Muscle of leg (tissue), 16 donors: ENCODE measurements at places on chromosomes 6 and 20. TPM values are rescaled to one million over a fixed set of nuclear protein-coding genes. Genes with fewer than 3 reads are reported as not detected.

- peaks cover 34% of the 10 kb centered on the region for H3K27me3 ChIP-seq
- H3K27ac ChIP-seq = no peak overlapping the region
- peaks cover 3% of the 10 kb centered on the region for H3K4me1 ChIP-seq
- H3K4me3 ChIP-seq = no peak overlapping the region
Measured at GRCh38 chr6:3625149-3625979, 126.1 kb downstream of the PXDC1 start.

- H3K4me1 ChIP-seq = peaks cover 30% of the 10 kb centered on the region
- no peaks in the 10 kb centered on the region for H3K27me3 ChIP-seq
- H3K27ac ChIP-seq = no peak overlapping the region
- no peak overlapping the region for H3K4me3 ChIP-seq
- H3K36me3 ChIP-seq = peaks cover 34% of the 10 kb centered on the region
Measured at GRCh38 chr20:20000211-20000968, 16.8 kb upstream of the NAA20 start.

PTCHD4 gene
- total RNA-seq = 0.98 TPM

- DNase-seq = no peak
- H3K4me3 ChIP-seq = no peak overlapping the region
- H3K4me1 ChIP-seq = no peaks in the 10 kb centered on the region
- no peak overlapping the region for H3K27ac ChIP-seq
- H3K27me3 ChIP-seq = no peaks in the 10 kb centered on the region
- H3K36me3 ChIP-seq = no peaks in the 10 kb centered on the region
Measured at GRCh38 chr6:165117121-165117520, 192.3 kb downstream of the C6orf118 start.

- no peaks in the 10 kb centered on the region for H3K4me1 ChIP-seq
- no peaks in the 10 kb centered on the region for H3K36me3 ChIP-seq
- H3K4me3 ChIP-seq = no peak overlapping the region
- H3K27me3 ChIP-seq = no peaks in the 10 kb centered on the region
- no peak for DNase-seq
Measured at GRCh38 chr20:52552181-52552872, 360.7 kb upstream of the ZFP64 start.

DNA sequence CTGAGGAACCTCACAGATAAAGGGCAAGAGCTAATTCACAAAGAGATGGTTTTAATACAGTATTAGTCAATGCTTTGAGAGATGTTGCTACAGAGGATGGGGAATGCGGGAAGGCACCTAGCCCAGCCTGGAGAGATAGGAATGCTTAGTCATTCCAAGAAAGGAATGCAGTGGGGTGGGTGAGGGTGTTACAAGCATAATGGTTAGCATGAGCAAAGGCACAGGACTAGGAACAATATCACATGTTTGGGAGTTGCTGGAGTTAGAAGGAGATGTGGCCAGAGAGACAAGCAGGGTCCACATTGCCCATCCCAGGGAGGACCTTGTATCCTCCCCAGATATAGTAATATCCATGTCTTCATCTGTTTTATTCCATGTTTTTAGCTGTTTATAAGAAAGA is 107.0 kb upstream of the OGFRL1 start:
- no peaks in the 10 kb centered on the region for H3K4me1 ChIP-seq
- no peaks in the 10 kb centered on the region for H3K27me3 ChIP-seq
- no peaks in the 10 kb centered on the region for H3K36me3 ChIP-seq
- DNase-seq = no peak

GRCh38 chr6:52834481-52834880 is 6.1 kb downstream of the GSTA5 start:
- DNase-seq = no peak
- H3K36me3 ChIP-seq = no peaks in the 10 kb centered on the region
- no peak overlapping the region for H3K4me3 ChIP-seq
- H3K27me3 ChIP-seq = no peaks in the 10 kb centered on the region

ZBTB46 gene
- total RNA-seq = 20.7 TPM

LPA gene
- total RNA-seq = not detected

DNA sequence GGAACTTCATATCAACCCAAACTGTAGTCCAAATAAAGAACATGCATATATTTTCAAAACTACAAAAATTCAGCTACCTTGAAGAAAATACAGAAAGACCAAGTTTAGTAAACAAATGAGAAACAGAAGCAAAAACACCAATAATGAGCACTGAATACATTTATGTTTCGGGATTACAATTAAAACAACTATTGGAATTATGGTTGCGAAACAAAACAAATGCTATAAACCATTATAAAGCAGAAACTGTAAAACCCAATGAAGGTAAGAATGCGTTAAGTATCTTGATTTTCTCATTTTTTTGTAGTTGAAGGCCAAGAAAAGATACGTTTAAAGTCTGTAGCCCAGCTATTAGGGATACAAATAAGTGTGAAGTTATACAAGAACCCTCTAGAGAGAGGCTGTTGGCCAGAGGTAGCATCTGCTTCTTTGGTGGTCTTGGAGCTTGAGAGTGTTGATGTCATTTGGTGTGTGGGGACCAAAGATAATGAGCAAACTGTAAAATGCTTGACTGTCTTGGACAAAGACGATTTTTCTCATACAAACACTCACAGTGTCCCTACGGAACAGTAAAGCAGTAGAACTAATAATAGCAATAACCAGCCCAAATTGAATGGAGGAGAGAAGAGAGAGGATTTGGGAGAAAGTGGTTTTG is 111.5 kb downstream of the PRND start:
- no peaks in the 10 kb centered on the region for H3K27me3 ChIP-seq
- DNase-seq = peak; percentile 96
- H3K27ac ChIP-seq = peak overlapping the region; percentile 55
- H3K36me3 ChIP-seq = no peaks in the 10 kb centered on the region
- H3K4me3 ChIP-seq = no peak overlapping the region

GRCh38 chr6:75115481-75115880 is 90.4 kb downstream of the COL12A1 start:
- H3K4me3 ChIP-seq = no peak overlapping the region
- no peaks in the 10 kb centered on the region for H3K27me3 ChIP-seq
- H3K4me1 ChIP-seq = peaks cover 3% of the 10 kb centered on the region
- H3K27ac ChIP-seq = peak overlapping the region; percentile 50
- peaks cover 11% of the 10 kb centered on the region for H3K36me3 ChIP-seq

- peaks cover 9% of the 10 kb centered on the region for H3K4me1 ChIP-seq
- no peak overlapping the region for H3K27ac ChIP-seq
- no peak for DNase-seq
- H3K4me3 ChIP-seq = no peak overlapping the region
- H3K36me3 ChIP-seq = no peaks in the 10 kb centered on the region
- H3K27me3 ChIP-seq = no peaks in the 10 kb centered on the region
Measured at GRCh38 chr6:89566008-89566800, 72.3 kb downstream of the LYRM2 start.

- H3K4me3 ChIP-seq = no peak overlapping the region
- H3K36me3 ChIP-seq = no peaks in the 10 kb centered on the region
- H3K4me1 ChIP-seq = no peaks in the 10 kb centered on the region
Measured at GRCh38 chr20:9600562-9600961, 86.2 kb downstream of the LAMP5 start.

DNA sequence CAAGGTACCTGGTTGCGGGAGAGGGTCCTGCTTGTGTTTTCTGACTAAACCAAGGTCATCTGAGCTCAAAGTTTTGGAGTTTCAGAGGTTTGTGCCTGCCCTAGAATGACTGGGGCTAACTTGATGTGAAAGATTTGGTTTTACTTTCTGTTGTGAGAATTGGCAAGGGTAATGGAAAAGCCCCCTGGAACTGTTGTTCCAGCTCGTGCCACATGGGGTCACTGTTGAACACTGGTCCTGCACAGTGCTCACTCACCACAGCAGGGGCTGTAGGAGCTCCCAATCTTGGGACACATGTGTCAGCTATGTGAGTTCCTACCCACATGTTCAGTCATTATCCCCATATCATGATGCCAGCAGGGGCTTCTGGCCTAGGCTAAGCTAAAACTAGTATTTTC is 6.5 kb downstream of the TGM6 start:
- DNase-seq = peak; percentile 5
- no peak overlapping the region for H3K4me3 ChIP-seq
- no peaks in the 10 kb centered on the region for H3K27me3 ChIP-seq
- H3K4me1 ChIP-seq = no peaks in the 10 kb centered on the region
- no peaks in the 10 kb centered on the region for H3K36me3 ChIP-seq
- no peak overlapping the region for H3K27ac ChIP-seq

DNA sequence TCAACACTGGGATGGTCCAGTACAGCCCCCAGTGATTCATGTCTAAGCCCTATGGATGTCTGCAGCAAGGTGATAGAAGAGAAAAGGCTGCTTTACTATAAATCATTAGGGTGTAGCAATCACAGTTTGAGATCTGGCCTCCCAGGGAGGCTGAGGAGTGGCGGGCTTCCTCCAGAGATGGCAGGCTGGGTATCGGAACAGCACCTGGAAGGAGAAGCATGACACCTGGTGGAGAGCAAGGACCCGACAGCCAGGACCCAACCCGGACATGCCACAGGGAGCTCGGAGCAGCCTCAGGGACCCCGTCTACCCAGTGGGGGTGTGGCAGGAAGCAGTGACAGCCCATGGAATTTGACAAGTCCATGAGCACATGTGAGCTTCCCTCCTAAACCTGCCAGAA is 114.8 kb upstream of the CD93 start:
- H3K4me1 ChIP-seq = peaks cover 30% of the 10 kb centered on the region
- DNase-seq = no peak
- no peaks in the 10 kb centered on the region for H3K27me3 ChIP-seq

DNA sequence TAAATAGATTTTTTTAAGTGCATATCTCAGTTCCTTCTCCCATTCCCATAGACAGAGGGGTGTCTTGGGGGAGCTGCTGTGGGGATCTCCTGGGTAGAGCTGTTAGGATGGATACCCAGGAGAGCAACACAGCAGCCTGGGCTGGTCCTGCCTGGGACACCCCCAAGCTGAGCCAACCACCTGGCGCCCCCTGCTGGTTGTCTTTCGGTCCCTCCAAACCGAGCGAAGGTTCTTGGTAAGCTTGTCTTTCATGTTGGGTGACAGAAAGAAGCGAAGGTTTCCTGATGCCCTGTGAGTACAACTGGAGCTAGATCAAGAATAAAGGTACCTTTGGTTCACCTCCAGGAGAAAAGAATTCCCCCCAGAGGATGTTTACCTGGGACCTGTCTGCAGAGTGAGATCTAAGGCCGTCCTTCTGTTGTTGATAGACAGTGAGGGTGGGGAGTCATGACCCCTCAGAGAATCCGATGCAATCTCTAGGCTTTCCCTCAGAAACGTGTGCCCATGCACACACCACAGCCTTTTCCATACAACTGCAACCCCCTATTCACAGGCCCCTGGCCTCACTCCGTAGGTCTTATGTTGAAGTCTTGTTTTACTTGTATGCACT is 50.8 kb downstream of the SNX9 start:
- H3K4me3 ChIP-seq = no peak overlapping the region
- no peaks in the 10 kb centered on the region for H3K27me3 ChIP-seq
- H3K36me3 ChIP-seq = peaks cover 46% of the 10 kb centered on the region
- no peak overlapping the region for H3K27ac ChIP-seq
- peak; percentile 52 for DNase-seq

LAMA4 gene
- 219 TPM for total RNA-seq
